ENCODE measurements at places on chromosomes 13 and 19.

GRCh38 chr19:8371011-8371804, 7.3 kb downstream of the ANGPTL4 start:
- no peak for DNase-seq

DNA sequence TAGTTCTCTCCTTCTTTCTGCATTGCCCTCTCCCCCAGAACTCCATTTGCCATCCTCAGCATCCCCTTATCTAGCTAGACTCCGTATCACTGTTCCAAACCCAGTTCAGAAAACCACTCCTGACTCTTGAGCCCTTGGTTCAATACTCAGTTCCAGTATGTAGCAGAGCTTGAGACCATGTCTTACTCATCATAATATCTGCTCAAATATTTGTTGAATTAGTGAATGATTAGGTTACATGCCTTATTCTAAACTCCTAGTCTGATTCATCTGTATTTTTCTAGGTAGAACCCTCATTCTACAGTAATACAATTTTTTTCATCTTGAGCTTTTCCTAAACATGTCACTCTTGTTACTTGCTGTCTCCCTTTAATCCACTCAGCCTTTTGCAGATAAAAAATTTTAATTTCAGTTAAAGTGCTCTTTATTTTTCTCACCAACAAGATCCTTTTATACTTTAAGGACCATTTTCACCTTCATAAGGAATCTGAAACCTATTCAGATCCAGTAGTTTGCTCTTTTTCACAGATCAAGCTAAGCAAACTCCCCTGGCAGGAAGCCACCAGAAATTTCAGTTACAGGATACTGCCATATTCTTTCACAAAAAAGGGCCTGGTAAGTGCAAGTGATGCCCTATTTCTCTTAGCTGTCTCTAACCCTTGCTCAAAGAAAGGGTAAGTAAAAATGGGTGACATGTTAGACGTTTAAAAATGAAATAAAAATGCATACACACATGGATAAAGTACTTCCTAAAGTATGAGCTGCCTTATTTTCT, 23.1 kb upstream of the INTS6 start:
- no peak for DNase-seq

GRCh38 chr19:6803036-6803404, 30.5 kb downstream of the VAV1 start:
- DNase-seq, result no peak

DNA sequence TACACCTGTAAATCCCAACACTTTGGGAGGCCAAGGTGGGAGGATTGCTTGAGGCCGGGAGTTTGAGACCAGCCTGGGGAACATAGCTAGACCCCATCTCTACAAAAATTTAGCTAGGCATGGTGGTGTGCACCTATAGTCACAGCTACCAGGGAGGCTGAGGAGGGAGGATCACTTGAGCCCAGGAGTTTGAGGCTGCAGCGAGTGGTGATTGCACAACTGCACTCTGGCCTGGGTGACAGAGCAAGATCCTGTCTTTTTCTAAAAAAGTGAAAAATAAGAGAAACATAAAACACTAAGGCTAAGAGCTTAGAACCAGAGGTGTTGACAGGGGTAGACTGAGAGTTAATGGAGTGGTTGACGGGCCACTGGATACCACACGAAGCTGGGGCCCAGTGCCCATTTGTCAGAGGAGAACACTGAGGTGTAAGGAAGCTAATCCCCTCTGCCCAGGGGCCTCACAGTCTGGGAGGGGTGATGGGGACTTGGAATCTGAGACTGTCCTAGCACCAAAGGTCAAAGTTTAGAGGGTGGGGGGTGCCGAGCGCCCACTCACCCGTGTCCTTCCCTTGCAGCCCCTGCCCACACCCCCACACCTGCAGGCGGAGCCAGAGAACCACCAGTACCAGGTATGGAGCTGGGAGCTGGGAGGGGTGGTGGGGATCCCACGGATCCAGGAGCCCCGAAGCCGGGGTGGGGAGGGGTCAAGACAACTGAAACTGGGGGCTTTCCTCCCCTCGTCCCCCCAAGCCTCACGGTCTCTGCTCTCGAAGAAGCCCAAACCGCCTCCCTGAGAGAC, 10.9 kb downstream of the CEACAM19 start:
- DNase-seq, result no peak

- no peak for DNase-seq
Measured at GRCh38 chr19:2634228-2634951, 68.1 kb downstream of the GNG7 start.

- DNase-seq, result no peak
Measured at GRCh38 chr19:35717665-35718344, at the start of gene KMT2B. TSS of gene KMT2B (plus strand) at chr19:35718003. CDS start at chr19:35718019, 16 bp downstream.

DNA sequence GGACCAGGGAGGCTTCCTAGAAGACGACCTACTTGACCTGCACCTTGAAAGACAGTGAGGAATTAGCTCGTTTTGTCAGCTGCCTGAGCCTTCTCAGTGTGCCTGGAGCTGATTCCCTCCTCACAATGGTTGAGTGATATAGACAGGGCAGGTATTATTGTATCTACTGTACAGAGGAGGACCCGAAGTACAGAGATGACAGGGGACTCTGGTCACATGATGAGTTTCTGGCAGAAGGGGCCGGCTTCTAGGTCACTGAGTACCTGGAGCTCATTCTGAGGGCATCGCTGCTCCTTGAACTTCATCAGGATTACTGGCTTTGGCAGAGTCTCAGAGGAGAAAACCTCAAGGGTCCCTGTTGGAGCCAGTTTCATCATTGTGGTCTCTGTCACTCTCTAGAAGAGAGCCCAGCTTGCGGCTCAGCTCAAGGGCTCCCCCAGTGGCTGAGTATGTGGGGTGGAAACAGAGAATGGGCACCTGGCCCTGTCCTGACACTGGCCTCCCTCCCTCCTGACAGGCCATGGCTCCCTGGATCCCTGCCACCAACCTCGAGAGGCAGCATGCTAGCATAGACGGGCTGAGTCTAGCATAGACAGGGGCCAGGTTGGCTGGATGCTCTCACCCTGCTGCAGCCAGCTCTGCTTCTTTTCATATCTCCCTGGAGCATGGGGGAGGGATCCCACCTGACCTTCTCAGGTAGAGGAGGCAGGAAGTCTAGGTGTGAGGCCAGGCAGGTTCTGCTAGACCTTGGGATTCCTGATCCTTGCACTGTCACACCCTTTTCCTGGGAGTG, 38.7 kb downstream of the NFIX start:
- DNase-seq, result no peak

GRCh38 chr13:27293873-27294515, 23.4 kb downstream of the RASL11A start:
- no peak for DNase-seq

- no peak for DNase-seq
Measured at GRCh38 chr19:5996623-5997320, 18.8 kb upstream of the RANBP3 start.

DNA sequence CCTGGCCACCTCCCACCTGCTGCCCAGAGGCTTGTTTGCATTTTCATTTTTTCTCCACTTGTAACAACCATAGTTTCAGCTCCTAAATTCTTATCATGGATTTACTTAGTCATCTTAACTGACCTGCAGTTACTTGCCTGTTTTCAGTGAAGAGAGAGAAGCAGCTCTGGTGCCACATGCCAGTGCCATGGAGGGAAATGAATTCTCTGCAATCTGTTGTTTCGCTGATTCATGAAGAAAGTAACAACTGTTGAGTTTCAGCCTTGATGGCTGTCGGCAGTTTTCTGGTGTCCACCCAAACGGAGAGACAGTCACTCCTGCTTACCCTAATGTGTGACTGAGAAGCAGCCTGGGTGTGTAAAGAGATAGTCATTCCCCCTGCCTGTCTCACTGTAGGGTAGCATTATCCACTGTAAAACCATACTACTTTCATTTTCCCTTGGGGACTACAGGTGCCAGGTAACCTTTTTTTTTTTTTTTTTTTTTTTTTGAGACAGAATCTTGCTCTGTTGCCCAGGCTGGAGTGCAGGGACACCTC, 116.1 kb downstream of the DNAJC3 start:
- no peak for DNase-seq

DNA sequence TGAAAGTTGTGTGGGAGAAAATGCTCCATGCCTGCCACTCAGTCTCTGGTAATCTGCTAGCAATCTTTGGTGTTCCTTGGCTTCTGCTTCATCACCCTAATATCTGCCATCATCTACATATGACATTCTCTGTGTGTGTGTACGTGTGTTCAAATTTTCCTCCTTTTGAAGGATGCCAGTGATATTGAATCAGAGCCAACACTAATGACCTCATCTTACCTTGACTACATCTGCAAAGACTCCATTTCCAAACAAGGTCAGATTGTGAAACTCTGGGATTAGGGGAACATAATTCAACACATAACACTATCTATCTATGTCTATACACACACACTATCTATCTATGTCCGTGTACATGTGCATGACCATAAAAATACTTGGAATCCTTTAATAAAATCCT, 81.4 kb upstream of the IRS2 start:
- DNase-seq, result no peak

DNA sequence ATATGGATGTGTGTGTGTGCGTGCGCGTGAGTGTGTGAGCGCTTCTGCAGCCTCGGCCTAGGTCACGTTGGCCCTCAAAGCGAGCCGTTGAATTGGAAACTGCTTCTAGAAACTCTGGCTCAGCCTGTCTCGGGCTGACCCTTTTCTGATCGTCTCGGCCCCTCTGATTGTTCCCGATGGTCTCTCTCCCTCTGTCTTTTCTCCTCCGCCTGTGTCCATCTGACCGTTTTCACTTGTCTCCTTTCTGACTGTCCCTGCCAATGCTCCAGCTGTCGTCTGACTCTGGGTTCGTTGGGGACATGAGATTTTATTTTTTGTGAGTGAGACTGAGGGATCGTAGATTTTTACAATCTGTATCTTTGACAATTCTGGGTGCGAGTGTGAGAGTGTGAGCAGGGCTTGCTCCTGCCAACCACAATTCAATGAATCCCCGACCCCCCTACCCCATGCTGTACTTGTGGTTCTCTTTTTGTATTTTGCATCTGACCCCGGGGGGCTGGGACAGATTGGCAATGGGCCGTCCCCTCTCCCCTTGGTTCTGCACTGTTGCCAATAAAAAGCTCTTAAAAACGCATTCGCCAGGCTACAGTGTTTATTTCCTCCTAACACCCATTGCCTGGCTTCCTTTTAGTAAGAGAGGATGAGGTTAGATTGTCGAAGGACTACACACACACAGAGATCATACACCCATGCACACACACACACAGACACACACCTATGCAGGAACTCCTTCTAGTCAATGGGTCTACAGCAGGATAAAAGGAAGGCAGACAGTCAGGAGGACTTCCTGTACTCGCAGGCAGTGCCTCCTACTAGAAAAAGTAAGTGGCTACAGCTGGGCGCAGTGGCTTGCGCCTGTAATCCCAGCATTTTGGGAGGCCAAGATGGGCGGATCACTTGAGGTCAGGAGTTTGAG, 7.1 kb downstream of the FOSB start:
- DNase-seq, result no peak

GRCh38 chr13:43864921-43865320, 14.6 kb downstream of the CCDC122 start:
- DNase-seq, result no peak

- DNase-seq, result no peak
Measured at GRCh38 chr19:547117-547516, 3.3 kb downstream of the GZMM start.

DNA sequence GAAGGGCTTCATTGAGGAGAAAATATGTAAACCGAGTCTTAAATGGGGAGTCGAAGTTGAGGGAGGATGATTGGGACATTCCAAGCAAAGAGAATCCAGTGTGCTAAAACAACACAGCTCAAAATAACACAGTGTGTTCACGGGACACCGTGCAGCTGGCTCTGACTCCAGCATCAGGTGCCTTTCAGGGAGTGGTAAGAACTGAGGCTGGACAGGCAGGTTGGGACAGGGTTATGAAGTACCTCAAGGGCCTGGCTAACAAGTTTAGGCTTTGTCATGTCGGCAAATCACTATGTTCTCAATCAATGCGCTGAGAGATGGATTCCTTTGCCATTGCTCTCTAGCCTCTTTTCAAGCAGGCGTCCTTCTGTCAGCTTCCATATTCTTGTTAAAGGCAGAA, 27.5 kb upstream of the WDFY2 start:
- no peak for DNase-seq

DNA sequence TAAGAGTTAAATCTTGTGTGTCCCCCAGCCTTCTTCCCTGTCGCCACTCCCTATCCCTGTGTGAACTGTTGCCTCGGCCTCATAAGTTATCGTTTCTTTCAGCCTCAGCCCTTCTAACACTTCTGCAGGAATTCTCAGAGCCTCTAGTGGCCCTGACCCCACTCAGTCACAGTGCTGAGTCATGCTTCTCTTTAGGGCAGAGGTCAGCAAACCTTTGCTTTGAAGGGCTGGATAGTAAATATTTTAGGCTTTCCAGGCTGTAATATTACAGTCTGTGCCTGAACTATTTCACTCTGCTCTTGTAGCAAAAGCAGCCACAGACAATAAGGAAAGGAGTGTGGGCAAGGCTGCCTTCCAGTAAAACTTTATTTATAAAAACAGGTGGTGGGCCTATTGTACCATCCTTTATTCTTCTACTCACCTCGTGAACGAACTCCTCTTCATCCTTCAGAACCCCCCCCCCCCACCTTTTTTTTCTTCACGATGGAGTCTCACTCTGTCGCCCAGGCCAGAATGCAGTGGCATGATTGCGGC, 22.1 kb downstream of the MYO9B start:
- DNase-seq, result no peak

DNA sequence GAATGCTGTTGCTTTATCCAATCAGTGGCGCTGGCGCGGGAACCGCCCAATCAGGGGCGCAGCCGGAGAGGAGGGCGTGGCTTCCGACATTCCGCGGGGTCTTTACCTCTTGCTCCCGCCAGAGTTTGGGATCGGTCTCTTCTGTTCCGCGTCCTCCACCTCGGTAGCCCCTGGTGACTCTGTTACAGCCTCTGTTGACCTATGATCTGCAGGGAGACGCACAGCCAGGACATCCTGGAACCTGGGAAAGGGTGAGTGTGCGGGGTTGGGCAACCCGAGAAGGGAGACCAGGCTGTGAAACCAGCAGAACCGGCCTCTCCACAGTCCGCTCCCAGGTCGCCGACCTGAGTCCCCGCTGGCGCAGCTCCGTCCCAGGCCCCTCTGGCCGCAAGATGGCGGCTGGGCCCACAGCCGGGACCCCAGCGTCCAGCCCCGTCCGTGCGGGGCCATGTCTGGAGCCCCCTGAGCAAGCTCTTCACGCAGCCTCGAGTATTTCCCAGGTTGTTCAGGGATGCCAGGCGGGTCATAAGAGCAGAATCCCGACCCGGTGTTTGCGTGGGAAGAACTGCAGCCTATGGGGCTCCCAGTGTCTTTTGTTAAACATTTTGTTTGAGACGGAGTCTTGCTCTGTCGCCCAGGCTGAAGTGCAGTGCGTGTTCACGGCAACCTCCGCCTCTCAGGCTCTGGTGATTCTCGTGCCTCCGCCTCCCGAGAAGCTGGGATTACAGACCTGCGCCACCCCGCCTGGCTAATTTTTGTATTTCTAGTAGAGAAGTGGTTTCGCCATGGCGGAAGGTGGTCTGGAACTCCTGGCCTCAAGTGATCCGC, 4.4 kb upstream of the ZNF681 start:
- no peak for DNase-seq

Measured in NCI-H187 treated with DMSO at 0.1 percent for 48 hours (cell line).